BE2C (cell line): ENCODE measurements at places on chromosomes 2 and 18.

DNA sequence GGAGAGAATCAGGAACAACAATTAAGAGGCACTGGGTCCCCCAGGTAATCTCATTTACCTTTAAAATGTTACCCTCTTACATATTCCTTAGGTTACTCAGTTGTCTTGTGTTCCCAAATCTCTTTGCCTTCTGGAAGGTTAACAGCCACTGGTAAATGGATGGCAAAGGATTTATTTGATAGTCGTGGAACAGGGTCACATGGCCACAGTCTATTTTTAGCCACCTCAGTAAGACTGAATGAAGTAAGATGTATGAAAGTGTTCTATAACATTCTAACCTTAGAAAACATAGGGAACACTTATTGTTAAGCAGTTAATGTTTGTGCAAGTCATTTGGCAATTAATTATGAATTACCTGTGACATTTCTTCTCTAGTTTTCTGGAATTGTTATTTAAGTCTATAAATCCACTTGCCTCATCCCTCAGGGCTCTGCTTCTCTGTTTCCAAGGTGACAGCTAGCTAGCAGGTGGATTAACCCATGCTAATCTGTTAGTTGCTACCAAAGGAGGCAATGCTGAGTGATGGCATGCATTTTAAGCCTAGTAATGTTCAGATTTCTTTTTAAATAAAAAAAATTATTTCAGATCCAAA is 211.0 kb downstream of the PIK3C3 start:
- DNase-seq = no peak

GRCh38 chr2:122866095-122866494 is 1110.6 kb downstream of the TSN start:
- no peak for DNase-seq

- no peak for DNase-seq
These were observed 207.1 kb downstream of the ACKR3 start for GRCh38 chr2:236776695-236777251.

GRCh38 chr2:18474700-18475099 is 85.8 kb downstream of the RDH14 start:
- no peak for DNase-seq

- no peak for DNase-seq
These were observed 30.9 kb downstream of the FAP start for GRCh38 chr2:162212366-162212765.

- DNase-seq = no peak
These were observed 180.3 kb downstream of the MYO5B start for GRCh38 chr18:50014606-50015005.

GRCh38 chr2:195092341-195092740 is 564.7 kb upstream of the SLC39A10 start:
- DNase-seq = no peak

- DNase-seq = no peak
These were observed 22.9 kb downstream of the TGIF1 start for GRCh38 chr18:3472681-3473544.

DNA sequence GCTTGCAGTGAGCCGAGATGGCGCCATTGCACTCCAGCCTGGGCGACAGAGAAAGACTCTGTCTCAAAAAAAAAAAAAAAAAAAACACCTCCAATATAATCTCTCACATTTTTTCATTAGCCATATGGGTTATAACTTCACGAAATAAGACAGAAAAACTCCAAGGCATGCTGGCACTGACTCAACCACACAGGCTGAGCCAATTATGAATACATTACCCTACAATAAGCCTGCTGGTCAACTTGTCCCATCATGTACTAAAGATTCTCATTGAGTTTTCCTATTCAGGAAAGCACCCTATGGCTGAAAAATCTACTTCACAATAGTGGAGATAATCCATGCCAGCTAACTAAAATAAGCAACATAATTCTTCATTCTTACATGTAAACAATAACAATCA is 12.8 kb upstream of the MAP3K20 start:
- no peak for DNase-seq

GRCh38 chr2:127644066-127645025 is 1.6 kb upstream of the GPR17 start:
- no peak for DNase-seq

DNA sequence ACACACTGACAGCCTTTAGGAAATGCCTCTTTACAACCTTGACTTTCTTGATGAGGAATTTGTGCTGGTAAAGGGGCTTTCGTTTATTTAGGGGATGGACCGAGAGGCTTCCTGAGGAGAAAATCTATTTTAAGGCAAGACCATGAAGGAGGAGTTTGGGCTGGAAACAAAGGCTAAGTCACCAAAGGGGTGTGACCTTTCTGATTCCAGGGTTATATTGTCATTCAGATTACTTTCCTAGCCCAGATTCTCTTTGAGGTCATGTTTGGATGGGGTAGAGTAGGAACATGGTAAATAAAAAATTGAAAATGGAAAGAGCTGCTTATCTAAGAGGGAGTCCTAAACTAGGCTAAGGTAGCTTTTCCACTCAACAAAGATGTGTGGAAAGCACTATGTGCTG is 77.1 kb upstream of the UGP2 start:
- DNase-seq = no peak

GRCh38 chr2:3193443-3194330 is 183.9 kb downstream of the EIPR1 start:
- no peak for DNase-seq

- no peak for DNase-seq
These were observed 160.2 kb downstream of the PXDN start for GRCh38 chr2:1584051-1584531.

DNA sequence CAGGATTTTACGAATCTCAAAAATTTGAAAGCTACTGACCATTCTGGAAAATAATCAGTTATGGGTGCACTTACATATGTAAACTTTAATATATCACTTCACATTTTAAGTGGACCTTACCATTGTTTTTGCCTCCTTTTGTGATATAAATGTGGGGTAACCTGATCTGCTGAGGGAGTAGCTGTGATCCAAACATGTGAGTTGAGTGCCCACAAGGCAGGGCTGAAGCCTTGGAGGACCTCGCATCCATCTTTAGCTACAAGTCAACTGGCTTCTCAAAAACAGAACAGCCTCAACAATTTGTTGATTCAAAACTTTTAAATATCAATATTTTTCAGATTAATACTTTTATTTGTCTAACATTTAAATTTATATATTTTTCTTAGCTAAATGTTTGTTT is 178.2 kb downstream of the PLCL1 start:
- no peak for DNase-seq

DNA sequence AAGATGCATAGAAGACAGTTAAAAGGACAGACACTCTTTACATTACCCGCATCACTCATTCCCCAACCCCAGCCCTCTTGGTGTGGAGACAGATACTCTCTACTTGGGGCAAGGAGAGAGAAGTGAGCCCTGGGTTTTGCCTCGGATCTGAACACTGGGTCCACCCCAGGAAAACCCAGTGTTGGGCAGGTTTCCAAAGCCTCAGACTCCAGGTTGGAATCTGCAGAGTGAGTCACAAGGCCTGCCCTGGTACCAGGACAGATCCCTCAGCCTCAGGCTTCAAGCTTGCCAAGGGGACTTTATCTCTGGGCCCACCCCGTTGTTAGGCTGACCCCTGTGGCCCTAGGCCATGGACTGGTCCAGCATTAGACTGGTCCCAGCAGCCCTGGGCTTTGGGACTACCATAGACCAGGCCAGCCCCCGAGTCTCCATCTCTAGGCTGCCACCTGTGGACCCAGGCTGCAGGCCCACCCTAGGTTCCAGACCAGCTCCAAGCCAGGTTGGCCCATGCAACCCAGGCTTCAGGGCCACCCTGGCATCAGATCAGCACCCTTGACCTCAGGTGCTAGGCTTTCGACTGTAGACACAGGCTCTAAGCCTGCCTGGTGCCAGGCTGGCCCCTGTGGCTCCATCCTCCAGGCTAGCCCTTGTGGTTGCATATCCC is 112.8 kb downstream of the GULP1 start:
- no peak for DNase-seq

DNA sequence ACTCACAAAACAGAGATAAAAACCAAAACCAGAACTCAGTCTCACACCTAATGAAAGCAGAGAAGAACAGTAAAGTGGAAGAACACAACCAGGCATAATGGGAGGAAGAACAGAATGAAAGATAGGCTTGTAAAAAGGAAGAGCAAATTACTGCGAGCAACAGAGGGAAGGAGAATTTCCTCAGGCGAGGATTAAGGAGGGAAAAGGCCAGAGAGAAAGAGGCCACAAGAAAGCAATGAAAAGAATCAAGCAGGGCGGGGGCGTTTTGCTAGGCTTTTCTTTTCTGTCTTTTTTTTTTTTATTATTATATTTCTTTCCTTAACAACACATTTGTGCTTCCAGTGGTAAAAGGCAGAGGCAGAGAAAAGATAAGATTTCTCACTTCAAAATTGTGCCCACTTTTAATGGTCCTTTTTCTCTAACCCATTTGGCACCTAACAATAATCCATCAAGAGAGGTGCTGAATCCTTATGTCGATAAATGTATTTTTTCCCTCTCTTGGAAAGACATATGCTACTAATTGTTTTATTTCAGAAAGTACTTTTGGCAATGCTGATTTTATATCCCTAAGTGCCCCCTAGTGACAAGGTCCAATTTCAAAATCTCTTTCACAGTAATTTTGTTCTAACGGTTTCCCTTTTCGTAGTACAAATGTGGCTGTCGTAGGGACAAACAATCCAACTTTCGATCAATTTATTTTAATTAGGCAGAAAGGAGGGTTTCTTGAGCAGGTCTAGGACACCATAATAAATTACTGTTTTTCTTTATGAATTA is 138.7 kb upstream of the AQP4 start:
- no peak for DNase-seq

- no peak for DNase-seq
These were observed 26.9 kb downstream of the SGPP2 start for GRCh38 chr2:222451224-222451674.

DNA sequence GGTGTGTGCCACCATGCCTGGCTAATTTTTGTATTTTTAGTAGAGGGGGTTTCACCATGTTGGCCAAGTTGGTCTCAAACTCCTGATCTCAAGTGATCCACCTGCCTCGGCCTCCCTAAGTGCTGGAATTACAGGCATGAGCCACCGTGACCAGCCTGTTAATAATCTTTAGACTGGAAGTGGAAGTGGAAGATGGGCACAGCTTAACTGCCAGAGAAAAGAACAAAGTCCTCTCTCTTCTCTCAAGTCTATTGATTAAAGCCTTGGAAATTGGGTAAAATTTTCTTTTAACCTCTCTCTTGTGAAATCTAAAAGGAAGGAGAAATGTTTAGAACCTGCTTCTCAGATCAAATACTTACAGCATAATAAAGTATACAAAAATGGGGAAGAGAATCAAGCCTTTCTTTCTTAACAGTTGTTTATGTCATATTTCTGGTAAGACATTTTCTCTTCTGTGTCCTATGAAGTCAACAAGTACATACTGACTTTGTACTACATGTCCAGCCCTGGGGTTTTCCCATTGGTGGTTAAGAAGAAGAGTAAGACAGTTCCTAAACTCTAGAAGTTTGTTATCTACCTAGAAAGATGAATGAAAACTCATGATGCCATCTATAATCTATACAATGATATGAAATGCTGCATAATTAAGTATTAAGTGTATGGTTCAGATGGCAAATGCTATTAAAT is 4.6 kb downstream of the TMEM169 start:
- DNase-seq = no peak

DNA sequence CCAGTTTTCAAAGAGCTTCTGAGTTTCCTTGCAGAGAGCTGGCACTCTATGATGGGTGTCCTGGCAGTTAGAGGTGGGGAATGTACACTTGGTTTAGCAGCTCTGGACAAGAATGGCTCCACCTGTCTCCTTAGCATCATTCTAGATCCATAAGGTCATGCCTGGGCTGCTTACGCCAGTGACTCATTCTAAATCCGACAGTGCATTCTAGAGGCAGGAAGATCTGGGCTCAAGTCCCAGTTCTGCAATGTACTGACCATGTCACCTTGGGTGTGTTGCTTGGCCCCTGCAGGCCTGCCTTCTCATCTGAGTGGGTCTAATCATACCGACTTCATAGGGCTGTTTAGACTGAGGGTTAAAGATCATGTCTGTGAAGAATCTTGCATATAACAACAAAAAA is 46.5 kb downstream of the PTGR3 start:
- DNase-seq = no peak

DNA sequence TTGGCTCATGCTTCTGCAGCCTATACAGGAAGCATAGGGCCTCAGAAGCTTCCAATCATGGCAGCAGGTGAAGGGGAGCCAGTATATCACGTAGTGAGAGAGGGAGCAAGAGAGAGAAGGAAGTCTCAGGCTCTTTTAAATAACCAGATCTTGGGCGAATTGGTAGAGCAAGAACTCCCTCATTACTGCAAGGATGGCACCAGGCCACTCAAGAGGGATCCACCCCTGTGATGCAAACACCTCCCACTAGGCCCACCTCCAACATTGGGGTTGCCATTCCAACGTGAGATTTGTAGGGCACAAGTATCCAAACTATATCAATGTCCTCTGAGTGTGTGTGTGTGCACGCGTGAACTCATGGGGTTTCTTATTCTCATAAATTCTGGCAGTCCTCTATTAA is 37.6 kb upstream of the RMP24 start:
- DNase-seq = no peak
